ENCODE measurements at places on chromosomes 13 and 19.

GRCh38 chr19:21092109-21092508 lies 10.1 kb downstream of the ZNF714 start:
- DNase-seq, result no peak

- DNase-seq, result peak; percentile 54
These were observed 8.6 kb upstream of the CEACAM6 start for GRCh38 chr19:41746593-41747227.

GRCh38 chr13:114157869-114158495 lies 21.1 kb upstream of the CFAP97D2 start:
- DNase-seq, result no peak

DNA sequence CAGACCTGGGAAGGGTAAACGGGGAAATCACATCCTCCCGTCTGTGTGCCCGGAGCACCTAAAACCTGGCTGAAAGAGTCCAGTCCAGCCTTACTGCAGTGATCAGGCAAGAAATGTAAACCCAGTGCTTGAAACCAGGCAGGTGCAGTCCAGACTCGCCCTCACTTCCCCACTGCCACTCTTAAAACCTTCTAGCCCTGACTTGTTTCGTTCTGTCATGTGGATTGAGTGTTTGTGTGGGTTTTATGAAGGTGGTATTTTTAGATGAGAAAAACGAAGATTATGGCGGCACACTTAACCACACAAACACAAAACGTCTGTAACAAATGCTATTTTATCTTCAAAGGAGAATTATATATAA lies 839 bp upstream of the CKAP2 start:
- peak; percentile 71 for DNase-seq

DNA sequence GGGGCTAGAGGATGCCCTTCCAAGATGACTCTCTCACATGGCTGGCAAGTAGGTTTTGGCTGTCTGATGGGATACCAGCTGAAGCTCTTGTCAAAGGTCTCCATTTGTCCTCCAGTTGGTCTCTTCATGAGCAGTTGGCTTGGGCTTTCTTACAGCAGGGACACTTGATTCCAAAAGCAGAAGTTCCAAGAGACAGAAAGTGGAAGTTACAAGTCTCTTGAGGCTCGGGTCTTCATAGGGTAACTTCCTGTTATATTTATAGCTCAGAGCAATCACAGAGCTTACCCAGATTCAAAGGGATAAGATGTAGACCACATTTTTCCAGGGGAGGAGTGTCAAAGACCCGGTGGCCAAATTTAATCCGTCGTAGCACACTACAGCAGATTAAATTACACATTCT lies 440.0 kb downstream of the RFC3 start:
- DNase-seq, result no peak

DNA sequence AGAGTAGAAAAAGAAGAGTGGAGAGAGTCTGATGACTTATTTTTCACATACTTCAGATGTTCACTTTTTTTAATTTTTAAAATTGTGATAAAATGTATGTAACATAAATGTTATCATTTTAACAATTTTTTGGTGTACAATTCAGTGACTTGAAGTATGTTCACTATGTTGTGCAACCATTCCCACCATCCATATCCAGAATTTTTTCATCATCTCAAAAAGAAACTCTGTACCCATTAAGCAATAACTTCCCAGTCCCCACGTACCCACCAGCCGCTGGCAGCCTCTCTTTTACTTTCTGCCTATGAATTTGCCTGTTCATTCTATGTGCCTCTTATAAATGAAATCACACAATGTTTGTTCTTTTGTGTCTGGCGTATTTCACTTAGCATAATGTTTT lies 43.3 kb downstream of the SKA3 start:
- no peak for DNase-seq

- DNase-seq, result no peak
These were observed 710 bp downstream of the SHD start for GRCh38 chr19:4279530-4280422.

DNA sequence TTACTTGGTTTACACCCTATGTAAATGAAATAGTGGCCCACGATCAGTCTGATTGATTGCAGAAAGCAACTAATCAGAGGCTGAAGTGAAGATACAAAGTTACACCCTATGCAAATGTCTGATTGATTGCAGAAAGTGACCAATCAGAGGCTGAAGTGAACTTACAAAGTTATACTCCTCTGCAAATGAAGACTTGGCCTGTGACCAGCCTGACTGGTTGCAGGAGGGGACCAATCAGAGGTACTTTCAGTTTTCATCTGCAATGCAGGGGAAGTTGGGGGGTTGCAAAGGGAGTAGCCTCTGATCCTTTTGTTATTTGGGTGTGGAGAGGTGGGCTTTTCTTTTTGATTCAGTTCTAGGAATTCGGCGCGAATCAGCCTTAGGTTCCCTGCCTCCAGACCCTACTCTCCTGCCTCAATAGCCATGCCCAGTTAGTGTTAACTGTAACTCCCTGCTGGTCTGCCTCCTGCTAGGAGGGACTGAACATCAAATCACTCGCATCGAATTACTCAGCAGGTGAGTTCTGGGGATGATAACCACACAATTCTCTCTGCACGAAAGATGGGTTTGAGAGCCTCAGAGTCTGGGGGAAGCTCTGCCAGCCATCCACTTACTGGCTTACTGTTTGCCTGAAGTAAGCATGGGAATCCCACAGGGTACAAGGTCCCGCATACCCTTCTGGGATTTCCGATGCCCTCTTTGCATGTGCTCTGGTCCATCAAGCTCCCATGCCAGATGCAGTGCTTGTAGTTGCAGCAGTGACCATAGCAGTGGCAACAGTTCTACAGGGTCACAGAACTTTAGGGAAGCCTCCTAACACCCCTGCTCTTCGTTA lies 7.5 kb downstream of the ARL11 start:
- no peak for DNase-seq

DNA sequence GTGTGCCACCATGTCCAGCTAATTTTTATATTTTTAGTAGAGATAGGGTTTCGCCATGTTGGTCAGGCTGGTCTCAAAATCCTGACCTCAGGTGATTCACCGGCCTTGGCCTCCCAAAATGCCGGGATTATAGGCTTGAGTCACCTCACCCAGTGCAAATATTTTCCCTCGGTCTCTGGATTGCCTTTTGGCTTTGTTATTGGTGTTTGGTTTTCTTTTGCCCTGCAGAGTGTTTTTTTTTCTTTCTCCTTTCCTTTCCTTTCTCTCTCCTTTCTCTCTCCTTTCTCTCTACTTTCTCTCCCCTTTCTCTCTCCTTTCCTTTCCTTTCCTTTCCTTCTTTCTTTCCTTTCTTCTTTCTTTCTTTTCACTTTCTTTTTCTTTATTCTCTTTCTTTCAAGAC lies 33.2 kb downstream of the KDM4B start:
- no peak for DNase-seq

DNA sequence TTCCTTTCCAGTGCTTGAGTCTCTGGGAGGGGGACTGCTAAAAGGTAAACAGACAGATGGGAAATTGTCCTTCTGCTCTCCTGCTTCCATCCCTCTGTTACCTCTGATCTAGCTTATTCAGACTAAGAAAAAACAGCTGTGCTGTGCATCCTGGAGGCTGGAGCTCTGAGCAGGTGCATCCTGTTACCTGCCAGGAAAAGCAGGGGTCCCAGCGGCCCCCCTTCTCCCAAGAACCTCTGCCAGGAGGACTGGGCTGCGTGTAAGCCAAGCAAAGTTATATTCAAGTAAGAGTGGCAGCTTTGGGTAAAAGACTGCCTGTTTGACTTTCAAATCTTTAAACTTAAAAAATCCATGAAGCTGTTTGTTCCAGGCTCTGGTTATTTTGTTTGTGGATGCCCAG lies 75.1 kb downstream of the C13orf42 start:
- peak; percentile 62 for DNase-seq

- DNase-seq, result no peak
These were observed 885 bp downstream of the TGFB1 start for GRCh38 chr19:41352609-41353465.

DNA sequence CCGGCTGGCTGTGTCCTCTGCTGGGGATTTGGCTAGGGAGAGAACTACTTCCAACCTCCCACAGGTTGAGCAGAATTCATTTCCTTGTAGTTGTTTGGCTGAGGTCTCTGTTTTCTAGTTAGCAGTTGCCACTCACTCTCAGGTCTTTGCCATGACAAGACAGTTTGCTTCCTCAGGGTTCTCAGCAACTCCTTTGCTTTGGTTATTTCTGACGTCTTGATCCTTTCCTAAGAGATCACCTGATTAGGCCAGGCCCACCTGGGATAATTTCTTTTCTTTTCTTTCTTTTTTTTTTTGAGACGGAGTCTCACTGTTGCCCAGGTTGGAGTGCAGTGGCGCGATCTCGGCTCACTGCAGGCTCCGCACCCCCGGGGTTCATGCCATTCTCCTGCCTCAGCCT lies 9.4 kb upstream of the CACNG8 start:
- no peak for DNase-seq

DNA sequence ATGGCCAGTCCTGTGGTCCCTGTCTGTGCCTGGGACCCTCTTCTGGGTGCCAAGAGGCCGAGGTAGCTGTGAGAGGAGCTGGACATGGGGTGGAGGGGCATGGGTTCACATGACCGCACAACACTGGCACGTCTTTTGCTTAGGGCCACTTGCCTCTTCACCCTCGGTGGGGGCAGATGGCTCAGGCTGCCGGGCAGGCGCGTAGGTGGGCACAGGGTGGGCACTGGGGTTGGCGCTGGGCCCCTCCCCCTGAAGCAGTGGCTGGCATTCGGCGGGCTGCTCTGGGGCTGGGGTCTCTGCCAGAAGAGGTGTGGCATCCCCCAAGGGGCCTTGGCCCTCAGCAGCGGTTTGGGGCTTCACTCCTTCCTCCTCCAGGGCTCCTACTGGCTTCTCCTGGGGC lies 8.4 kb downstream of the PALM3 start:
- no peak for DNase-seq

- DNase-seq, result no peak
These were observed 10.2 kb downstream of the COLGALT1 start for GRCh38 chr19:17565611-17566010.

DNA sequence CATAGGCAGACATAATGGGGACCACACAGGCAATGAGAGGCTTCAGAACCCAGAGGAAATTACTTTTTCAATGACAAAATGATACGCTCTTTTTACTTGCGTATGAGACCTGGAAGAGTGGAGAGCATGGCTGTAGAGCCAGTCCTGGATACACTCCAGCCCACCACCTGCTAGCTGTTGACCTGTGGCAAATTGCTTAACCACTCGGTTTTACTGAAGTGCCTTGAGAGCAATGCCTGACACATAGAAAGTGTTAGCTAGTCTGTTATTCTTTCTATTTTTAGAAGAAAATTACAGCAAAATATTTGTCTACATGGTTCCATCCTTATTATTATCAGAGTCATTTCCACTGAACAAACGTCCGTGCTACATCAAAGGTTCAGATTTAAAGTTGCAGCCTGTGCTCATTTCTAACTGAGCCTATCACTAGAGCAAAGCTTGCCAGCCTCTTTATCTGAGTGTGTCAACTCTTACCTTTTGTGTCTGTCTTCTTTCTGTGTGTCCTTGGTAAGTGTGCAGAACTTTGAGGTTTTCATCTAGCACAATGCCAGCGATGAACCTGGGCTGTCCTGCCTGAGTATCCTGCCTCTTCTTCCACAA lies 9.6 kb upstream of the GPR183 start:
- DNase-seq, result peak; percentile 66

- DNase-seq, result no peak
These were observed 27.7 kb downstream of the TMEM161A start for GRCh38 chr19:19110410-19111135.

DNA sequence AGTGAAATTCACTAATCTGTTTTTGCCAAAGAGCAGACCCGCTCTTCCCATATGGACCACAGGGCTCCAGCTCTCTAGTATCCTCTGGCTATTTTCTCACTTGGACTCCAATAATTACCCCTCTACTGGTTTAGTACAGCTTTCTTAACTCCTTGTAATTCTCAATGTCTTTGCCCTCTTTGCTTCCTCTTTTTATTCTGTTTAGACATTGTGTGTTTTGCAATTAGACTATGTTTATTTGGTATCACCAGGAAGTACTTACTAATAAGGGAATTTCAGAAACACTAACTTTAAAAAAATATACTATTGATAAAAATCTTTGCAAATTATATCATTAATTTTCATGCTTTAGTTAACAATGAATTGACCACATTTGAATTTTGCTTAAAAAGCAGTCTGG lies 111.6 kb upstream of the OBI1 start:
- DNase-seq, result peak; percentile 32

GRCh38 chr19:12936582-12936981 lies 1.8 kb upstream of the CALR start:
- DNase-seq, result no peak

- DNase-seq, result no peak
These were observed 9.4 kb downstream of the SETDB2 start for GRCh38 chr13:49453465-49453864.

DNA sequence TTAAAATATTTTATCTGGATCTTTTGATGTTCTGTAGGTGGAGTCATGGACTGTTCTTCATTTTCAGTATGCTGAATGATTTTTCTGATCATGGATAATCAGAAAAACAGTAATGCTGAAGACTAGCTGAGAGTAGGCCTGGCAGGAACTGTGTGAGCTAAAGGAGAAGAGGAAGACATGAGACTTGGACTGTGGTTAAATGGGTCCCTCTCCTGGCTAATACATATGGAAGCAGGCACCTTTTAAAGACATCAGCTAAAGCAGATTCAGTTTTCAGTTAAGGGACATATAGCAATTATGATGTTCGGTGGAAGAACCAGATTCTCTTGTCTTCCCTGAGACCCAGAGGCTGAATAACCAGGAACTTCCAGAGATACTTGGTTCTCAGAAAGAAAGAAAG lies 169.4 kb downstream of the OLFM4 start:
- no peak for DNase-seq

GRCh38 chr13:24931450-24932251 lies 164.3 kb upstream of the PABPC3 start:
- DNase-seq, result no peak

- DNase-seq, result peak; percentile 27
These were observed 12.2 kb downstream of the SERP2 start for GRCh38 chr13:44385847-44386246.

- no peak for DNase-seq
These were observed 35.8 kb upstream of the MEDAG start for GRCh38 chr13:30870049-30870884.

- no peak for DNase-seq
These were observed 12.9 kb downstream of the MIPEP start for GRCh38 chr13:23876265-23876664.

DNA sequence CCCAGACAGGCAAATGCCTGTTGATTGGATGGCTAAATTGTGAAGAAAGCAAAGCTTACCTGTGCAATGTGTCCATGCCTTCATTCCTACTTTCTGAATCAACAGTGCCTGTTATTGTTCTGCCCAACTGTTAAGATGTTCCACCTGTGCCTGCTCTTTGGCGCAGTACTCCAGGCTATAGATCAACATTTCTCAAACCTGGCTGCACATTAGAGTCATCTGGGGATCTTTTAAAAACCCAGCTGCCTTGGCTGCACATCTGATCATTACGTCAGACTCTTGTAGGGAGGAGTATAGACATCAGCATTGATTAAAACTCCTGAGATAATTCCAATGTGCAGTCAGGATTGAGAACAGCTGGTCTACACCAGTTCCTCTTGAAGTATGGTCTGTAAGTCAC lies 16.2 kb upstream of the CPB2 start:
- DNase-seq, result no peak
